Esophagus (tissue), 2 donors: ENCODE measurements at places on chromosomes 4 and X. TPM values are rescaled to one million over a fixed set of nuclear protein-coding genes. Genes with fewer than 3 reads are reported as not detected.

Gene CXCL11
- not detected for polyA plus RNA-seq

Gene GC
- polyA plus RNA-seq: not detected

Gene H2BW2
- not detected for polyA plus RNA-seq

Gene GYPB
- polyA plus RNA-seq: not detected

Gene P2RY8
- polyA plus RNA-seq: 0.24 TPM

Gene NDNF
- polyA plus RNA-seq: 0.29 TPM

Gene GLRB
- 0.08 TPM for polyA plus RNA-seq

Gene HTRA3
- polyA plus RNA-seq: 3.4 TPM

Gene HERC5
- polyA plus RNA-seq: 1.1 TPM

Gene XAGE1A
- polyA plus RNA-seq: not detected

Gene F8A2
- not detected for polyA plus RNA-seq

Gene TKTL2
- not detected for polyA plus RNA-seq

Gene EPGN
- polyA plus RNA-seq: 63.1 TPM

Gene NAT8L
- polyA plus RNA-seq: not detected

Gene ARX
- polyA plus RNA-seq: not detected

Gene AR
- 0.52 TPM for polyA plus RNA-seq
